Activated CD4-positive, CD25-positive, alpha-beta regulatory T cell (primary cell): ENCODE measurements at places on chromosomes 1 and 21.

DNA sequence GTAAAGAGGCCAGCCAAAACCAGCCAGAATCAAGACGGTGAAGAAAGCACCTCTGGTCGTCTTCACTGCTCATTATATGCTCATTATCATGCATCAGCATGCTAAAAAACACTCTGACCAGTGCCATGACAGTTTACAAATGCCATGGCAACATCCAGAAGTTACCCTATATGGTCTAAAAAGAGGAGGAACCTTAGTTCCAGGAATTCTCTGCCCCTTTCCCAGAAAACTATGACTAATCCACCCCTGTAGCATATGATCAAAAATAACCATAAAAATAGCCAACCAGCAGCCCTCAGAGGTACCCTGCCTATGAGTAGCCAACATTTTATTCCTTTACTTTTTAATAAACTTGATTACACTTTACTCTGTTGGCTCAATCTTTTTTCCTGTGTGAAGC lies 34.2 kb upstream of the PBX1 start:
- no peak for DNase-seq

GRCh38 chr1:159068886-159069285 lies 7.7 kb downstream of the AIM2 start:
- DNase-seq: no peak

DNA sequence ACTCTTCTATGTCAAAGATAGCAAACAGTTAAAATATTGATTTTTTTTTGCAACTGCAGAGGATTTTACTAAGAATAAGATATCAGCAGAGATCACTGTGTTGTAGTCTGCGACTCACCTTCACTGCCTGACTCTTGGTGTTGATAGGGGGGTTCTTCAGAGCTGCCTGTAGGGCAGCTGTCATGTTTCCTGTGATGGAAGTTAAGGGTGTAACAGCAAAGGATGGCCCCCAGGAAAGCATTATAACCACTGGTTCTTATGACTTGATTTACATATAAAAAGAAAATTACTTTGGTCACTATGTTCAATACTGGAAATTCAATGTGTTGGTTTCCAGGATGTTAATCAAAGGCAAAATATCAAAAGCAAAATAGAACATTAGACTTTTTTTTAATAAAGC lies 2.6 kb downstream of the ARPC5 start:
- no peak for DNase-seq

GRCh38 chr1:99627615-99628014 lies 18.3 kb upstream of the PALMD start:
- no peak for DNase-seq

DNA sequence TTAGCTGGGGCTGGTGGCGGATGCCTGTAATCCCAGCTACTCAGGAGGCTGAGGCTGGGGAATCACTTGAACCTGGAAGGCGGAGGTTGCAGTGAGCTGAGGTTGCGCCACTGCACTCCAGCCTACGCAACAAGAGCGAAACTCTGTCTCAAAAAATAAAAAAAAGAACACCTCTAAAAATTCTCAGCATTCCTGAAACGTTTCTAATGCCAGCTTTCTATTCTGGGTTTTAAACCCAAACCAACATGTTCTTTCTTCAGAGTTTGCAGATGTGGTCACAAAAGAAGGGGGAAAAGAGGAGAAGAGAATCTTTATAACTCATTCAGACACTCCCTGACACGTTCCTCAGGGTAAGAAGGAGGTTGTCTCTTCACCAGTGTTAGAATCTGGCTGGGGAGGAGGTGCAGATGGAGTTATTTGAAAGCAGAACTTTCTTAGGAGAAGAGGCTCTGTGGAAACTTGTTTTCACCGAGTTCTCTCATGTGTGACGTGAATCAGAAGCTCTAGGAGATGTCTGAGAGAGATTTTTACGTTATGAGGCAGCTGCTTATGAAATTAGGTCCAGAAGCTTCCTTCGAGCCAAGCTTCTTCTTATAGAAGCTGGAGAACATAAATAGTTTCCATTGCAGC lies 17.8 kb upstream of the CNR2 start:
- no peak for DNase-seq

- no peak for DNase-seq
Observed at GRCh38 chr1:150545486-150546032, 3.6 kb upstream of the ADAMTSL4 start.

DNA sequence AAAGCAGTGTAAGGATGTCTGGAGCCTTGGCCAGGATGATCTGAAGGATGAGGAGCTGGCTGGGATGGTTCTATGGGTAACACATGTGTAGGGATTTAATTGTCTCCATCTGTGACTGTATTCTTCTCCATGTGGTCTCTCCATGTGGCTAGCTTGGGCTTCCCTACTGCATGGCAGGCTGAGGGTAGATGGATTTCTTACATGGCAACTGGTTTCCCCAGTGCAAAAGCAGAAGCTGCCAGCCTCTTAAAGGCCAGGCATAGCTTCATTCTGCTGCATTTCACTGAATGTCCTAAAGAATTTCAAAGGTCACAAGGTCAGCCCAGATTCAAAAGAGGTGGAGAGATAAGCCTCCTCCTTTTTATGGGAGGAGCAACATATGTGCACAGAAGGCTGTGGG lies 61.7 kb downstream of the XCL2 start:
- no peak for DNase-seq

DNA sequence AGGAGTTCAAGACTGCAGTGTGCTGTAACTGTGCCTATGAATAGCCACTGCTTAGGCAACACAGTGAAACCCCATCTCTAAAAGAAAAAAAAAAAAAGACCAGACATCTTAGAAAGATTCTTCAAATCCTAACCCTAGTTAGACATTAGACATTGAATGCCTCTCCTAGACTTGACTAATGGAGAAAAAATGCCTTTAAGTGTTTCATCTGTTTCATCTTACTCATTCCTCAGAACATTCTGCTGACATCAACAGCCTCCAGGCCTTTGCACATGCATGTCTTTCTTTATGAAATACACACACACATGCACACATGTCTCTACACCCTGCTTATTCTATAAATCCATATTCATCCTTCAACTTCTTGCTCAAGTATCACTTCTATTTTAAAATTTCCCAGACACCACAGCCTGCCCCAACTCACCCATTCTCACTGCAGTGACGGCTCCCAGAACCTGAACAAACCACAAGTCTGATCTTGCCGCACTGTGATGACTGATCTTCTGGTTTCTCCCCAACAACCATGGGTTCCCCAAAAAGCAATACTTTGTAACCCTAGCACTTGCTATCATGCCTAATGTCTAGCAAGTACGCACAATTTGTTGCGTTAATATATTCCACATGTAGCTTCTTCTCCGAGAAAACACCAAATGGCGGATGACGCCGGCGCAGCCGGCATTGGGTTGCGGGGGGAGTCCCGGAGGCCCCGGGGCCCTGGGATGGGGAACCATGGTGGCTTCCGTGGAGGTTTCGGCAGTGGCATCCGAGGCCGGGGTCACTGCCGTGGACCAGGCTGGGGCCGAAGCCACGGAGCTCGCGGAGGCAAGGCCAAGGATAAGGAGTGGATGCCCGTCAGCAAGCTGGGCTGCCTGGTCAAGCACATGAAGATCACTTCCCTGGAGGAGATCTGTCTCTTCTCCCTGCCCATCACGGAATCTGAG lies 37.4 kb downstream of the LRRC52 start:
- DNase-seq: no peak

- no peak for DNase-seq
Observed at GRCh38 chr1:209710093-209710492, 5.4 kb downstream of the HSD11B1 start.

DNA sequence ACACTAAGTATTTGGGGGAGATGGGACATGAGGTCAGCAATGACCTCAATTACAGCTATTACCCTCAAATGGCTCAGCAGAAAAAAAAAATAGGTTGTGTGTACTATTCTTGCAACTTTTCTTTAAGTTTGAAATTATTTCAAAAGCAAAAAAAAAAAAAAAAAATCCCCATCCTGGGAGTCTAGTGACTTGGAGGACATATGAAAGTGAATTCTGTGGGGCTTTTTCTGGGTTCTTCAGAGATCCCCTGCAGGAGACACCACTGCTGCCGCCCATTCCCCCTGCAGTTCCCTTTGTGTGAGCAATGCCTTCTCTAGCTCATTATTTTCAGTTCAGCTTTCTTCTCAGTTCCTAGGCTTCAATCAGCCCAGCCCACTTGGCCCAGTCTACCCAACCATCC lies 16.7 kb downstream of the HSD11B1 start:
- DNase-seq: no peak

DNA sequence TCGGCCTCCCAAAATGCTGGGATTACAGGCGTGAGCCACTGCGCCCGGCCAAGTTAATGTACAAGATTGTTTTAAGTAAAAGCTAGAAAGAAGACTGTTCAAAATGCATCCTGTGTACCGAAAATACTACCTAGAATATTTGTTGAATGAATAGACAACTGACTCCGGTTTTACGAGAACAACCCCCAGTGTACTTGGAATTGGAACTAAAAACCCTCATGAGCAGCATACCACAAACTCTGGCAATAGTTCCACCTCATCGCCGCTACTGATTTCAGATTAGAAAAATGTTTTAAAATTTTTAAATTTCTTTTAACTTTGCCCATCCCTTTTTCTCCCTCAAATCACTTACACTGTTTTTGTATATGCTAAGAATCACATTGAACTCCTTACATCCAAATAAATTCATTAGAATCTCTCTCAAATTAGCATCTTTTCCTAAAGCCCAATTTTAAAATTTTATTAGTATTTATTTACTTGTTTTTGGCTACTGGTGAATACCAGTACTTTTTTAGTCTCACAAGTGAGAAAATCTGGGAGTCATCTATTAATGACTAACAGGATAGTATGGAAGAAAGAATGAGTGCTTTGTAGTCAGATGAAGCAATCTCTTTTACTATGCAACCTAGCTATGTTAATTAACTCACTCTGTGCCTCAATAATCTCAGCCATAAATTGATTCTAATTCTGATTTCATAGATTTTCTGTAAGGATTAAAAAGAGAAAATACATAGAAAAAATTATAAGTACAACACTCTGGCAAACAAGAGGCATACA lies 95.1 kb downstream of the GPATCH2 start:
- no peak for DNase-seq

DNA sequence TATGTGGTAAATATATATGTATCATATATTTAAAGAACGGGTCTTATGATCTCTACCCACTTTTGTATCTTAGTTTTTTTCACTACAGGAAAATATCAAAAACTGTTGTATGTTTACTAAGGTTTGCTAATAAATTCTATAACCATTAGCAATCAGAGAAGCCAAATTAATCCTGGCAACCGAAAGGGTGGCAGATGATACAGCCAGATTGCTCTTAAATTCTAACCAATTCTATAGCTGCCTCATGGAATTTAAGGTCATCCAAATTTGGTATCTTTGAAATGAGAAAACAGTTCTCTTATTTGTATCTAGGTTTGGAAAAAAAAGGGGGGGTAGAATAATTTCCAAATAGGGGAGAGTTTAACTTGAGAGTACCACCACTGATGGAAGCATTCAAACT lies 591.2 kb downstream of the SMYD3 start:
- DNase-seq: no peak

DNA sequence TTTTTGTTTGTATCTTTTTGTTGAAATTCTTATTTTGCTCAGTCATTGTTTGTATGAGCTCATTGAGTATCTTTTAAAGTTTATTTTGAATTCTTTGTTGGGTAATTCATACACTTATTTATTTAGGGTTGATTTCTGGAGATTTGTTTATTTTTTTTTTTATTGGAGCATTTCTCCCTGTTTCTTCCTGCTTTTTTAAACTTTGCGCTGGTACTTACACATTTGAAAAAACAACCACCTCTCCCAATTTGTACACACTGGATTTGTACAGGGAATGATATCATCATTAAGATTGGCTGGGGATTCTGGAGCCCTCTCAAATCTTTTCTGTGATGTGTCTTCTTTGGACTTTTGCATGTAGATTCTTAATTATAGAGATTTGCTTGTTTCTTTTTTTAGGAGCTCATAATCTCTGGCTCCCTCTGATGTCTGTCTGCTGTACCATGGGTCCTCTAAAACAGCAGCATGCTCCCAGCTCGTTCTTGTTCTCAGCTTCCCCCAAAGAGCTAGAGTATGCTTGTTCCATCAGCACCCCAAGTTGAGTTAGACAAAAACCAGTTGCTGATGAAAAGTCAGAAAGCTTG lies 310.7 kb downstream of the DUSP10 start:
- no peak for DNase-seq

- DNase-seq: no peak
Observed at GRCh38 chr1:38826886-38827285, 32.7 kb downstream of the RRAGC start.

DNA sequence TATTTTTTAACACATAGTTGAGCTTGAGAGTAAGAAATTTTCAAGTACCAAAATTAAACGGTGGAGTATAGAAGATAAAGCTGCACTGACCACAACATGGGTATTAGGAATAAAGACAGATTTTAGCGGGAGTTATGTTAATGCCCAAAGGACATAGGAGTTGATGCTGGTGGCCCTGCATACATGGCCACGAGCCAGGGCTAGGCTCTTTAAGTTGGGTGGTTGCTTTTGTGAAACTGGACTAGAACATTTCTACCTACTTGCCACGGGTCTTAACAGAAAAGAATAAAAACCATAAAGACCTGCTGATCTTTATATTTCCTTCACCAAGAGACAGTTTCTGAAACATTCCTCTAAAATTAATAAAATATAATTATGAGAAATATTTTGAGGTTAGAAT lies 14.9 kb downstream of the EDEM3 start:
- DNase-seq: no peak

GRCh38 chr1:20723537-20724363 lies 5.9 kb upstream of the KIF17 start:
- no peak for DNase-seq

GRCh38 chr1:42686418-42686817 lies 4.2 kb downstream of the YBX1 start:
- DNase-seq: no peak

- DNase-seq: no peak
Observed at GRCh38 chr1:59394706-59395425, 98.0 kb downstream of the FGGY start.

- no peak for DNase-seq
Observed at GRCh38 chr1:22800629-22801028, 90.0 kb downstream of the EPHB2 start.

DNA sequence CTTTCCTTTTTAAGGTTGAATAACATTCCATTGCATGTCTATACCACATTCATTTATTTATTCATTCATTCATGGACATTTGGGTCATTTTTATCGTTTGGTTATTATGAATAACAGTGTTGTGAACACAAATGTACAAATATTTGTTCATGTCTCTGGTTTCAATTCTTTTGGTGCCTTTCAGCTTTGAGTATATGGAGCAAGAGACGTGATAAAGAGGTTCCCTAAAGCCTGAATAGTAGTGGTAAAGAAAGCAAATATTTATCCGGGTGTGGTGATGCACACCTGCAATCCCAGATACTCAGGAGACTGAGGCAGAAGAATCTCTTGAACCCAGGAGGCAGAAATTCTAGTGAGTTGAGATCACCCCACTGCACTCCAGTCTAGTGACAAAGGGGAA lies 5.3 kb upstream of the RLF start:
- no peak for DNase-seq

GRCh38 chr1:116224561-116224960 lies 113.4 kb downstream of the MAB21L3 start:
- DNase-seq: no peak
